ENCODE measurements at places on chromosomes 4 and X. TPM values are rescaled to one million over a fixed set of nuclear protein-coding genes. Genes with fewer than 3 reads are reported as not detected.
A peak's percentile ranks its signal among the peaks of the same experiment; 100 is the strongest.

The RELL1 gene
- total RNA-seq, result 4.8 TPM

The EMD gene
- total RNA-seq, result 28.8 TPM

The ARHGAP4 gene
- 18.9 TPM for total RNA-seq

The MAGEA8 gene
- total RNA-seq, result not detected

The PNMA6A gene
- total RNA-seq, result 0.39 TPM

The USP17L12 gene
- total RNA-seq, result not detected

The IL3RA gene
- total RNA-seq, result 1.0 TPM

The HPGD gene
- 0.08 TPM for total RNA-seq

The PACRGL gene
- 4.8 TPM for total RNA-seq

The TEX28 gene
- not detected for total RNA-seq

The MAGEE1 gene
- total RNA-seq, result 1.5 TPM

The CLDN34 gene
- 0.29 TPM for total RNA-seq

DNA sequence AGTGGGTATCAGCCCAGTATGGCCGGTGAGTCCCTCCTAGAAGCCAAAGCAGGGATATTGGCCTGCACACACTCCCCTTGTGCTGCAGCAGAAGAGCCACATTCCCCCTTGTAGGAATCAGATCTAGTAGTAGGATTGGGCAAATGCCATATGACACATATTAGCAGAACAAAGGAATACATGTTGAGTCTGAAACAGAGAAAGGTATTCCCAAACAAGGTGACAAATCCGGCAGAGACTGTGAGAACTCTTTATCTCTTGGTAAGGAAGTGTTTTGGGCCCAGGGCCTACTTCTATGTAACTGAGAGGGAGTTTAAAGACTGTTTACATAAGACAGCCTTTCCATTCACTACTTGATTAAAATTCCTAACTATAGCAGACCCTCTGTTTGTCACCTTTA, 1382.0 kb downstream of the FAM133A start:
- no peak for DNase-seq
- H3K4me1 ChIP-seq, result no peaks in the 10 kb centered on the region
- H3K4me3 ChIP-seq, result no peak overlapping the region
- H3K36me3 ChIP-seq, result no peaks in the 10 kb centered on the region

GRCh38 chr4:143196323-143196722, 11.6 kb downstream of the USP38 start:
- no peak overlapping the region for H3K4me3 ChIP-seq
- H3K27me3 ChIP-seq, result no peaks in the 10 kb centered on the region
- peaks cover 4% of the 10 kb centered on the region for H3K4me1 ChIP-seq
- no peak for DNase-seq
- H3K27ac ChIP-seq, result no peak overlapping the region

DNA sequence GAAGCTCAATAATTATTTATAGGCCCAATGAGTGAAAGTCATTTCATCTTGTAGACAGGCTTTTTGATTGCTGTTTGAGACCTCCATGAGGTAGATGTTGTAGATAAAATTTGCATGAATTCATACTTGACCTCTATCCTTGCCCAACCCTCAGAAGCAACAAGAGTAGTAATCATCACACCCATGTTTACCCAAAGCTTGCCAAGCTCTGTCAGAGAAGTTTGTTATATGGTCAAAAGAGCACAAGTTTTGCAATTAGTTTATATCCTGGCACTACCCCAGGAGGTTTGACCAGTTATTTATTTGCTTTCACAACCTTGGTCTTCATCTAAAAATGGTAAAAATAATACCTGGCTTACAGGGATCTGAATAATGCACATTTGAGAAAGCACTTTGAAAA, 20.7 kb downstream of the ADH7 start:
- H3K4me1 ChIP-seq, result peaks cover 9% of the 10 kb centered on the region
- DNase-seq, result no peak
- no peak overlapping the region for H3K27ac ChIP-seq
- no peaks in the 10 kb centered on the region for H3K27me3 ChIP-seq

DNA sequence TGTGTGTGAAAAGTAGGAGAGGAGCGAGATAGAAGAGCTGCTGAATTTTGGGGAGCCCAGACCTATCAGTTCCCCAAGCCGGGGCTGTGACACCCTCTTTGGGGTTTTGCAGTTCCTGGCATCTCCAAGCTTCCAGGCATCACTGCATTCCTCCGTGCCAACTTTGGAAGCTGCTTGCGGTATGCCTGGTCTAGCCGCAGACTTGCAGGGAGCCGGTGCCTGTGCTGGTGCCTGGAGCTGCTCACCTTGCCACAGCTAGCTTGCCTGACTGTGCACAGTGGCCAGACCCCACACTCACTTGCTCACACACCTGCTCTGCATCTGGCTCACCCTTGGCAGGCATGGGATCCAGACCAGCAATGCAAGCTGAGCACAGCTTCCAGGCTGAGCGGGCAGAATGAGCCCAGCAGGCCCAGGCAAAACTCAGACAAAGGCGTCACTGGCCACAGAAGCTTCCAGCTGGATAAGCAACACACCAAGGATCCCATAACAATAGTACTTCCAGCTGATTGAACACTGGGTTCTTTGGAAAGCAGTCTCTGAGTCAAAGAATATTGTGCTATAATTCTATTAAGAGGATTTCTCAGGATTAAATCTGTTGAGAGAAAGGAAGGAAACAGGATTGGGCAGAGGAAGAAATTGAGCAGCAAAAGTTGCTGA, 390.9 kb downstream of the TEX13C start:
- no peaks in the 10 kb centered on the region for H3K4me1 ChIP-seq
- H3K27me3 ChIP-seq, result no peaks in the 10 kb centered on the region
- H3K4me3 ChIP-seq, result no peak overlapping the region
- no peaks in the 10 kb centered on the region for H3K36me3 ChIP-seq
- DNase-seq, result no peak
- H3K27ac ChIP-seq, result no peak overlapping the region

- no peaks in the 10 kb centered on the region for H3K36me3 ChIP-seq
- no peaks in the 10 kb centered on the region for H3K27me3 ChIP-seq
- no peak overlapping the region for H3K4me3 ChIP-seq
- no peak for DNase-seq
- H3K4me1 ChIP-seq, result no peaks in the 10 kb centered on the region
- H3K27ac ChIP-seq, result no peak overlapping the region
These were observed 21.0 kb upstream of the PCYT1B start for GRCh38 chrX:24668111-24668510.

- no peaks in the 10 kb centered on the region for H3K36me3 ChIP-seq
- H3K27me3 ChIP-seq, result no peaks in the 10 kb centered on the region
- DNase-seq, result no peak
These were observed 1.2 kb downstream of the UGDH start for GRCh38 chr4:39525822-39526690.

- no peaks in the 10 kb centered on the region for H3K4me1 ChIP-seq
- peaks cover 3% of the 10 kb centered on the region for H3K27me3 ChIP-seq
- no peak overlapping the region for H3K27ac ChIP-seq
- DNase-seq, result no peak
- no peaks in the 10 kb centered on the region for H3K36me3 ChIP-seq
- H3K4me3 ChIP-seq, result no peak overlapping the region
These were observed 18.8 kb downstream of the LDOC1 start for GRCh38 chrX:141158084-141158483.

GRCh38 chrX:70336767-70337166, 46.9 kb downstream of the KIF4A start:
- no peak for DNase-seq
- no peak overlapping the region for H3K4me3 ChIP-seq
- H3K27ac ChIP-seq, result no peak overlapping the region
- H3K4me1 ChIP-seq, result no peaks in the 10 kb centered on the region
- H3K36me3 ChIP-seq, result no peaks in the 10 kb centered on the region

- no peak overlapping the region for H3K4me3 ChIP-seq
- H3K27me3 ChIP-seq, result no peaks in the 10 kb centered on the region
- H3K36me3 ChIP-seq, result no peaks in the 10 kb centered on the region
- no peak for DNase-seq
- H3K27ac ChIP-seq, result no peak overlapping the region
These were observed 21.9 kb upstream of the EMCN start for GRCh38 chr4:100539706-100540105.

DNA sequence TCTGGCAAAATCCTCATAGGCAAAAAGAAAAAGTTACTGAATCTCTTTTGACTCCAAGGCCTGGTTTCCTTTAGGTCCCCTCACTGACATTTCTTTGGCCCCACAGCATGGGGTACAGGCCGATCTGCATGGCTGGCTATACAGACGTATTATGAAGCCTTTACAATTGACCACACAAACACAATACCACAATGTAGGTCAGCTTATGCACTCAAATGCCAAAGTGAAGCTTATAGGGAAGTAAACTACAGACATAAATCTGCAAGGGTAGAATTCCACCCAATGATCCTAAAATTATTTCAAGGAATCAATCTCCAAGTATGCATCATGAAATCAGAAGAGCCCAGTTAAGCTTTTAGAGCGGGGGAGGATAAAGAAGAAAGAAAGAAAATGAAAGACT, 20.7 kb downstream of the STX18 start:
- peaks cover 11% of the 10 kb centered on the region for H3K4me1 ChIP-seq
- no peaks in the 10 kb centered on the region for H3K36me3 ChIP-seq
- no peak overlapping the region for H3K27ac ChIP-seq
- DNase-seq, result no peak

- DNase-seq, result no peak
- H3K36me3 ChIP-seq, result no peaks in the 10 kb centered on the region
- no peak overlapping the region for H3K27ac ChIP-seq
- no peaks in the 10 kb centered on the region for H3K4me1 ChIP-seq
- H3K27me3 ChIP-seq, result no peaks in the 10 kb centered on the region
- H3K4me3 ChIP-seq, result no peak overlapping the region
These were observed 14.2 kb upstream of the PJA1 start for GRCh38 chrX:69179380-69179911.

- H3K27ac ChIP-seq, result no peak overlapping the region
- DNase-seq, result no peak
- no peaks in the 10 kb centered on the region for H3K36me3 ChIP-seq
- H3K27me3 ChIP-seq, result no peaks in the 10 kb centered on the region
- H3K4me3 ChIP-seq, result no peak overlapping the region
These were observed 905.4 kb upstream of the NDST4 start for GRCh38 chr4:116018831-116019230.

- no peak overlapping the region for H3K27ac ChIP-seq
- H3K4me3 ChIP-seq, result no peak overlapping the region
- DNase-seq, result no peak
- no peaks in the 10 kb centered on the region for H3K4me1 ChIP-seq
- no peaks in the 10 kb centered on the region for H3K27me3 ChIP-seq
These were observed 95.4 kb downstream of the NKX6-1 start for GRCh38 chr4:84403656-84404055.

- peaks cover 4% of the 10 kb centered on the region for H3K36me3 ChIP-seq
- DNase-seq, result no peak
- no peak overlapping the region for H3K27ac ChIP-seq
These were observed 23.6 kb downstream of the TNIP2 start for GRCh38 chr4:2732526-2732925.

DNA sequence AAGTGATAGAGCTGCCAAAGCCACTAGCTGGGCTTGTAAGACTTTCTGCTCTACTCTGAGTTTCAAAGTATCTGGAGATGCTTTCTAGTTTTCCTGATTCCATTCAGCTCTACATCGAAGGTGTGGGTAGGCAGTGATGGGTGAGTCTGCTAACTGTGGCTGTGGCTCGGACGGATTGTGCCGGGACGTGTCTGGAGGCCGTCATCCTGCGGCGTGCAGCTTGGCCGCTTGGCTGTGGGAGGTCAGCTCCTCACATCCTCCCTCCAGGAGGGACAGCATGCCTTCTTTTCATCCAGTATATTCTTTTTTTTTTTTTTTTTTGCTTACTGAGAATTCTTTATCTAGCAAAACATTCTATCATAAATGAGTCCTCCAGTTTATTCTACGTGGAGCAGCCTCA, 77.9 kb upstream of the AADAT start:
- no peak overlapping the region for H3K27ac ChIP-seq
- H3K4me1 ChIP-seq, result no peaks in the 10 kb centered on the region
- no peaks in the 10 kb centered on the region for H3K36me3 ChIP-seq
- no peaks in the 10 kb centered on the region for H3K27me3 ChIP-seq

- H3K27ac ChIP-seq, result no peak overlapping the region
- H3K36me3 ChIP-seq, result no peaks in the 10 kb centered on the region
- H3K27me3 ChIP-seq, result no peaks in the 10 kb centered on the region
- DNase-seq, result no peak
These were observed 32.3 kb downstream of the RASL11B start for GRCh38 chr4:52894443-52894842.

DNA sequence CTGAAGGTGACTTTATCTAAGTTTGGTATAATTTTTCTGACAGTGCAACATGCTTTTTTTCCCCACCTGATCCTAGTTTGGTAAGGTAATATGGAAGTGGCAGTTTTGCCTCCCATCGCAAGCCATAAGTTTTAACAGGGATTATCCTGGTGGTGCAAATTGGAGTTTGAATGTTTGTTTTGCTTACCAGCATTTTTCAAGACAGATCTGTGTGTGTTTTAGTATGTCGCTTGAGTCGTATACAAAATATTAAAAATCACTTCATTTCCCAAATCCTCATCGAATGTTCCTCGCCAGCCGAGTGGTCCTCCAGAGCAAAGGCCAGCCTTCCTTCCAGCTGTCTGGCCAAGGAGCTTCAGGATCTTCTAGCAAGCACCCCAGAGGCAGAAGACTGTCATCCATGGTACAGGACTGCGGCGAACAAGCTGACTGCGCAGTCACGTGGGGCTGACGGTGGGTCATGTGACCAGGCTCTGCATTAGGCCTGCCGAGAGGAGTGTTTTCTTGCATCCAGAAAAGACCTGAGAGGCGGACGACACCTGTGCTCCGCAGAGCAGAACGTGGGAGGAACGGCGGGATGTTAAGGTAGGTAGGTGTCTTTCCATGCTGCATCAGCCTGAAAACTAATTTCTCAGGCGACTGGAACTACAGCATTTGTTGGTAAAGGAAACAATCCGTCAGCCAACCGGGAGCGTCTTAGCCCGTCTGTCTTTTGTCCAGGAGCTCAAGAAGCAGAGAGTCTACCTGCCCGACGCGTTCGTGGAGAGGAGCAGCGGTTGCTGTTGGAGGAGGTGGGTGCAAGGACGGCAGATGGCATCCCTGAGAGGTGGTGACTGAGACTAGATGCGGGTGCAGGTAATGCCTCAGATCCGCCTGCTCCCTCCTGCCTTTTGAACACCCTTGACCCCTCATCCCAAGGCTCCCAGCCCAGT, at the start of gene GPRASP3:
TSS of gene GPRASP3 (plus strand) at position 507 of the 932 bp plus-strand sequence. CDS start 28,253 bp downstream, outside the sequence.
- H3K27ac ChIP-seq, result no peak within 1 kb of the TSS
- no peaks in the 10 kb centered on the region for H3K36me3 ChIP-seq
- H3K4me1 ChIP-seq, result no peaks in the 10 kb centered on the region
- DNase-seq, result peak; percentile 82
- H3K4me3 ChIP-seq, result peak within 1 kb of the TSS; percentile 6

DNA sequence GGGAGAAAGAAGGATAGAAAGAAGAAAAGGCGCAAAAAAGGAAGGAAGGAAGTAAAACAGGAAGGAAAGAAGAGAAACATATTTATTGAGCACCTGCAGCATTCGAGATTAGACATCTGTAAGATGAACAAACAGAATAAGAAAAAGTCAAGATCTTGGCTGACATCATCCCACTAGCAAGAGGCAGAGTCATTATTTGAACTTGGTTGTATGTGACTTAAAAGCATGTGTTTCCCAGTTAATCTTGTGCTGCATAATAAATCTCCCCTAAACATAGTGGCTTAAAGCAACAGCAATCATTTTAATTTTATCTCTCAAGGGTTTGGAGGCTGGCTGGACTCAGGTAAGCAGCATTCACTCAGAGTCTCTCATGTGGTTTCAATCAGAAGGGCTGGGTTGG, 38.5 kb upstream of the COX7B2 start:
- no peaks in the 10 kb centered on the region for H3K36me3 ChIP-seq

GRCh38 chrX:5702890-5703289, 525.8 kb downstream of the NLGN4X start:
- no peaks in the 10 kb centered on the region for H3K27me3 ChIP-seq
- no peaks in the 10 kb centered on the region for H3K4me1 ChIP-seq
- no peak overlapping the region for H3K27ac ChIP-seq

Measured in pancreas (tissue), 10 donors.